Mammary epithelial cell (primary cell): ENCODE measurements at places on chromosomes 16 and 17. TPM values are rescaled to one million over a fixed set of nuclear protein-coding genes. Genes with fewer than 3 reads are reported as not detected.

Gene HS3ST3A1
- 1.0 TPM for total RNA-seq

Gene CTRB1
- not detected in 2 replicates for total RNA-seq

Gene CSHL1
- total RNA-seq, result not detected

Gene LIMD2
- 1.3 TPM for total RNA-seq

Gene SLC7A5
- 1,822 TPM for total RNA-seq

Gene SUMO2
- total RNA-seq, result 49.7 TPM

Gene HOXB13
- not detected in 2 replicates for total RNA-seq
